ENCODE measurements at places on chromosomes 7 and 10.

- DNase-seq: no peak
Measured at GRCh38 chr7:155832581-155832981, 20.3 kb upstream of the SHH start.

GRCh38 chr10:100479037-100479436 is 16.2 kb downstream of the WNT8B start:
- no peak for DNase-seq

- DNase-seq: no peak
Measured at GRCh38 chr10:78269060-78269459, 235.4 kb downstream of the RPS24 start.

GRCh38 chr7:104998040-104998752 is 15.8 kb upstream of the KMT2E start:
- DNase-seq: no peak

DNA sequence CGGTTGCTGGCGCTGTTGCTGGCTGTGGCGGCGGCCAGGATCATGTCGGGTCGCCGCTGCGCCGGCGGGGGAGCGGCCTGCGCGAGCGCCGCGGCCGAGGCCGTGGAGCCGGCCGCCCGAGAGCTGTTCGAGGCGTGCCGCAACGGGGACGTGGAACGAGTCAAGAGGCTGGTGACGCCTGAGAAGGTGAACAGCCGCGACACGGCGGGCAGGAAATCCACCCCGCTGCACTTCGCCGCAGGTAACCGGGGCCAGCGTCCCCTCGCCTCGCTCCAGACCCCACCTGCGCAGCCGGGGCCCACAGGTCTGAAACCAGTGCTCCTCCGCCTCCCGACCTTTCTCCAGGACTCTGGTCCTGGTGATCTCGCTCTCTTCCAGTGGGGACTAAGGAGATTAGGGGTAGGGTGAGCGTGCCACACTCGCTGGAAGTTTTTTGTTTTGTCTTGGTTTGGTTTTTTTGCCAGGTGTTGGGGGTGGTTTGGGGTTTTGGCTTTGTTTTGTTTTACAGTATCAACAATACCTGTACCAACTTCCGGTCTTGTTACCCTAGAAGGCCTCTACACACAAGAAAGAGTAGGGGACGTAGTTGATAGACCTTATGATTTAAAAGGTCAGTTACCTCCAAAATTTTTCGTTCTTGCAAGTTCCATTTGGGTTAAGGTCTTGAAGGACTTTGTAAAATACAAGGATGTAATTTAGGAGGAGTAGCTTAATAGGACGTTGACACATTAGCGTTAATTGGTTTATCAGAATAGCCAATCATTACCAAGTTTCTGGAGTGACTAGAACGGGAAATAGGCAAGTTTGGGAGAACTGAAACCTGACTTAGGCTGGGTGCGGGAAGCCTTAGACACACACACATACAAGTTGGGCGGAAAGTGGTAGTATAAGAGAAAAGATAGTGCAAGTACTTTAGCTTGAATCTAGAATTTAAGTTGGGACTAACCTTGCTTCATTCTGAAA is 704 bp downstream of the TNKS2 start:
- no peak for DNase-seq

- DNase-seq: no peak
Measured at GRCh38 chr7:5634107-5634950, 147.1 kb downstream of the RNF216 start.

- DNase-seq: no peak
Measured at GRCh38 chr10:22999942-23000341, 72.1 kb downstream of the ARMC3 start.

- no peak for DNase-seq
Measured at GRCh38 chr7:150835702-150836280, 16.5 kb upstream of the AOC1 start.

- no peak for DNase-seq
Measured at GRCh38 chr10:115045499-115045898, 47.7 kb upstream of the ATRNL1 start.

DNA sequence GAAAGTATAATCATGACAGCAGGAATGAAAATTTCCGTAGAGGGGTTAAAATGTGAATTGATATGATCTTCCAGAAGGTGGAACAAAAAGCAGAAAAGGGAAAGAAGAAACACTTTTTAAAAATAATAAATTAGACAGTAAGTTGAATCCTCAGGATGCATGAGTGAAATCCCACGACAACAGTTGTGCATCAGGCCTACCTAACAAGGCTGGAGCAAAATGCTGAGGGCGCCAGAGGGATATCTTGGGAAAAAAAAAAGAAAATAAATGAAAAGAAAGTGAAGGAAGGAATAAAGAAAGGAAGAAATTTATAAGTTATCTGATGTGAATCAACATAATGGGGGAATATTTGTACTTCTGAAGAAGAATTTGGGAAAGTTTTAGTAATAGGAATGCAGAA is 13.0 kb upstream of the HUS1 start:
- no peak for DNase-seq

DNA sequence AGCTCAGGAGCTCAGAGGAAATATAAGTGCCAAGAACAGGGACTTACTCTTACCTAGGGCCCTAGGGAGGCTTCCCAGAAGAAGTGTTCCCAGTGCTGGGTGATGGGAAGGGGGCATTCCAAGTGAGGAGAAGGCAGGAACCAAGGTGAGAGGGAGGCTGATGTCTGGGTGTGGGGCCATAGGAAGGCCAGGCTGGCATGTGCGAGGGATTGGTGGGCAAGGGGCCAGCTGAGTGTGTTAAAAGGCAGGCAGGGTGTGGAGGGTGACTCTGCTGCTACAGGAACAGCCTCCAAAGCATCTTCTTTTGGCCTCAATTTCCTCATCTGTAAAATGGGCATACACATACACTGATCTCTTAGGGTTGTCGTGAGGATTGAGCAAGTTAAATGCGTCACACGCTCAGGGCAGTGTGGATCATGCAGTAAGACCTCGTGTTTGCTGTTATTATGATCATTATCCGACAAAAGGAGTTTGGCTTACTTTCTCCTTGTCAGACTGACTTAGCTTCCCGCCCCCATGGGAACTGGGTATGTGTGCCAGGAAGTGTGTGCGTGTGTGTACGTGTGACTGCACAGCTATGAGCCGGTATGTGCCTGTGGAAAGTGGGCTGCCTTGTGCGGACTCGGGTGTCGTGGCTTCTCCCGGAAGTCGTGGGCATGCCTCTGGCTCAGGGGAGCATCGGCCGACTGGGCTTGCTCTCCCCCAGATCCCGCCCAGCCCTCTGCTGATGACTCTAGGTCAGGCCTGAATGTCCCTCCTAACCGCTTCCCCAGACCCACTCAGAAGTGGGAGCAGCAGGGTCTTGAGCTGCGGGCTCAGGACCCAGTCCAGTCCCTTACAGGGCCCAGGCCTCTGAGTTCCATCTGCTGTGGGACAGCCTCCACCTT is 59.6 kb downstream of the NEURL1 start:
- DNase-seq: no peak

- no peak for DNase-seq
Measured at GRCh38 chr7:31133497-31133896, 81.4 kb downstream of the ADCYAP1R1 start.

- DNase-seq: no peak
Measured at GRCh38 chr10:125720002-125720382, 483 bp downstream of the EDRF1 start.
